Activated CD4-positive, CD25-positive, alpha-beta regulatory T cell (primary cell): ENCODE measurements at places on chromosomes 1 and 21.

DNA sequence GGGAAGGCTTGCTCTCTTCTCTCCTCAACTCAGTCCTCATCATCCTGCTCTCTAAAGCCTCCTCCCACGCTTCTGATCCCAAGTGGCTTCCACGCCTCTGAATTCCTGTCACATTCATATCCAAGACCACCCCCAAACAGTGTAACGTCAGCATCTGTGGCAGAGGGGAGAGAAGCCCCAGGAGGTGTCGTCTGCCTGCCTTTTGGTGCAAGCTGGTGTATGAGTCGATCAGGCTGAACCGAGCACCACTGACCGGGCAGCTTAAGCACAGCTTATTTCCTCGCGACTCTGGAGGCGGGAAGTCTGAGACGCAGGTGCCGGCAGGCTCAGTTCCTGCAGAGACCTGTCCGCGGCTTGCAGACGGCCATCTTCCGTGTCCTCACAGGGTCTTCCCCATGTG is 123.8 kb upstream of the RAB4A start:
- DNase-seq: no peak

DNA sequence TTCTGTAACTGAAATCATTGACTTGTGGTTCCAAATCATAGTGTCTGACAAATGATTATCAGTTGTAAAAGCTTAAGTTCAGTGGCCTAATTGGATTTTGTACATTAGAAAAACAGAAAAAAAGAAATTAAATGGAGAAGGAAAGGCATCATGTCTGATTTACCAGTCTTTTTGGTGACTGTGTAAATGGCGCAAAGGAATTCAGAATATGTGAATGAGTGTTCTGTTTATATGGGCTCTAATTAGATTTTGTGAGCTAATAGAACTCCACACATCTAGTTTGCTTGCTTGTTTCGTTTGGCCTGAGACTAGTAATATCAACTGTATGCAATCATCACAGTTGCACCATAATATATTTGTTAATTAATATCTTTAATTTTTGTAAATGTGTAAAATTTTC is 151.7 kb downstream of the PLA2G4A start:
- no peak for DNase-seq

DNA sequence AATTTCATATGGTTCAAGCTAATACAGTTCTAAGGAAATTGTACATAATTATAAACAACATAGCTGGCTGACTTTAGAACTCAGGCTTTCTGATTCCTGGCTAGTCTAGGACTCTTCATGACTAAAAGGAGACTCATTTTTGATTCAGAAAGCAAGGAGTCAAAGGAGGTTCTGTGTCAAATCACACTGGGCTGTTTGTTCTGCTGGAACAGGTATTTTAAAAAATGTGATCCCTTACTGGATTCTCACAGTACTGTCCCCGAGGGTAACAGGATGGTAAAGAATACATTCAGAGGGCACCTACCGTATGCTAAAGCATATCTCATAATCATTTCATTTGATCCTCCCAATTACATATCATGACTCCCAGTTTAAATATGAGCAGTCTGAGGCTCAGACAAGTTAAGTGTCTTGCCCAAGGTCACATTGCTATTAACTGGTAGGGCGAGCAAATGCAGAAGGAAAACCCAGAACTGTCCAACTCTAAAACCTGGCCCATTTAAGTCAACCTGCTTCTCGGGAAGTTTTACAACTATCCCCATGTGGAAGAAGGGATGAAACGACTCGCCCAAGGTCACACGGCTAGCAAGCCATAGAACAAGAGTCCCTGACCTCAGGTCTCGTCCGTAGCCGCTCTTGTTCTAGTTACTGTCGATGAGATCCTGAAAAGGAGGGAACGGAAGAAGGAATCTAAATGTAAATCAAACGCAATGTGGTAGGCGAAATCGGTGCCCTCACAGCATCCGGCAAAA is 675 bp downstream of the MYSM1 start:
- DNase-seq: no peak

DNA sequence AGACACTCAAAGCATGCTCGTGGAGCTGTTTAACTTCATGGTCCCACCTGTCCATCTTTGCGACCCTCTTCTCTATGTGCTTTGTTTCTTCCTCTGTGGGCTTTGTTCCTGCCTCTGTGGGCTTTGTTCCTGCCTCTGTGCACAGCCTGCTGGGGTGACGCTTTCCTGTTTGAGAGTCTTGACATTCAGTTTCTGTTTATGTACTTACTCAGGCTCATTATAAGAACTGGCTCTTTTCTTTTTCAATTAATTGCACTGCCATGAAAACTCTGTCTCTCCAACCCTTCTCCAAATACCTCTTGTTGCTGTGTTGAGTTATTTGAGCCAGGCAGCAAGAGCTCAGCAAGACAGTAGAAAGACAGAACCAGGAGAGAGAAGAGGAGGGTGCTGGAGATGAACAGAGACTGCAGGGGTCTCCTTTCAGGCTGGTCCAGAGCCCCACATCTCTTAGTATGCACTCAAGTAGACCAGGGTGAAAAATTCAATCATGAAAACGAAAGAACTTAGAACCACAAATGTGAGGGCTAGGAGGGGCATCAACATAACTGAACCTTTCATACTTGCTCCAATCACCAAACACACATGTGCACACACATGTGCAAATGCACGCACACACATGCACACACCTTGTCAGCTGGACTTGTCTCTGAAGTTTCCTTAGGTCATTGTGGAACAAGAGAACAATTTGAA is 88.3 kb upstream of the SGIP1 start:
- DNase-seq: peak; percentile 17

- no peak for DNase-seq
Measured at GRCh38 chr1:244989813-244990212, 125.5 kb upstream of the HNRNPU start.

GRCh38 chr1:22206551-22207125 is 63.7 kb upstream of the WNT4 start:
- no peak for DNase-seq

GRCh38 chr1:154440036-154440804 is 35.1 kb downstream of the IL6R start:
- no peak for DNase-seq

- DNase-seq: no peak
Measured at GRCh38 chr1:74571891-74572290, 59.5 kb upstream of the LRRC53 start.

GRCh38 chr1:156198831-156199349 is 5.0 kb downstream of the SLC25A44 start:
- no peak for DNase-seq

GRCh38 chr1:52237430-52237829 is 95.5 kb downstream of the ZFYVE9 start:
- DNase-seq: no peak

GRCh38 chr1:90721210-90722194 is 4.4 kb upstream of the BARHL2 start:
- DNase-seq: no peak

DNA sequence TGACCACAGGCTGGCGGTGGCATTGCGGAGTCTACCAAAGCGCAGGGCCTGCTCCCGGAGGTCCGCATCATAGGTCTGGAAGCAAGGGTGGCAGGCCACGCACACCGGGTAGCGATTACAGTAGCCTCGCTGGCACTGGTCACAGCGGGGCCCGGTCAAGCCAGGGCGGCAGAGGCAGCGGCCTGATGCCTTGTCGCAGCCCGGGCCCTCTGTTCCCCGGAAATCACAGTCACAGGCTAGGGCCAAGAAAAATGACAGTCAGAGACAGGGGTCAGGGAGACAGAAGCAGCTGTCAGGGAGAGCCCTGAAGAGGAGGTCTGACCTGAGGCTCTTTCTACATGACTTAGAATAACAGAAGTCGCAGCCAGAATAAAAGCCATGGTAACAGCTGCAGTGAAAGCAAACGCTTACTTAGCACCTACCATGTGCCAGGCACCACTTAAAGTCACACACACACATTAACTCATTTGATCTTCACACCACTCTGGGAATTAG is 26.4 kb downstream of the LAMB3 start:
- DNase-seq: no peak

- DNase-seq: no peak
Measured at GRCh38 chr1:21749859-21750468, 33.0 kb downstream of the USP48 start.

DNA sequence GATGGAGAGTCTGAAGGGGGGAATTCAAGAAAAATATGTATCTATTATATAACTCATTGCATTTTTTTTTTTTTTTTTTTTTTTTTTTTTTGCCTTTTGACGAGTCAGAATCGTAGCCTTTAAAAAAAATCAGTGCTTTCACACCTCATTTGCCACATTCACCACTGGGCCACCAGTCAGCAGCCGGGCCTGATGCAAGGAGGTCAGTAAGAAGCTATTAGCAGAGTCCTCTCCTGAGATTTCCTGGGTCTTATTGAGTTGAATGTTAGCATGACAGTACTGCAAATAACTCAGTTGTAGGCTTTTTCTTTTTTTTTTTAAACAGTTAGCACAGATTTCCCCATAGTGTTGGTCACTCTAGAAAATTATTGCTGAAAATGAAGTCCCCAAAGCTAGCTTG is 139.8 kb downstream of the SPATA17 start:
- DNase-seq: no peak

GRCh38 chr1:174123843-174124242 is 35.5 kb upstream of the RABGAP1L start:
- DNase-seq: no peak
